Panc1 (cell line): ENCODE measurements at places on chromosomes 5 and 9.

- no peak for DNase-seq
Measured at GRCh38 chr9:16540743-16541613, 329.5 kb downstream of the BNC2 start.

GRCh38 chr5:58530942-58531490 is 39.8 kb downstream of the GAPT start:
- DNase-seq: no peak

- no peak for DNase-seq
Measured at GRCh38 chr5:148020257-148020988, 43.4 kb upstream of the SPINK5 start.

DNA sequence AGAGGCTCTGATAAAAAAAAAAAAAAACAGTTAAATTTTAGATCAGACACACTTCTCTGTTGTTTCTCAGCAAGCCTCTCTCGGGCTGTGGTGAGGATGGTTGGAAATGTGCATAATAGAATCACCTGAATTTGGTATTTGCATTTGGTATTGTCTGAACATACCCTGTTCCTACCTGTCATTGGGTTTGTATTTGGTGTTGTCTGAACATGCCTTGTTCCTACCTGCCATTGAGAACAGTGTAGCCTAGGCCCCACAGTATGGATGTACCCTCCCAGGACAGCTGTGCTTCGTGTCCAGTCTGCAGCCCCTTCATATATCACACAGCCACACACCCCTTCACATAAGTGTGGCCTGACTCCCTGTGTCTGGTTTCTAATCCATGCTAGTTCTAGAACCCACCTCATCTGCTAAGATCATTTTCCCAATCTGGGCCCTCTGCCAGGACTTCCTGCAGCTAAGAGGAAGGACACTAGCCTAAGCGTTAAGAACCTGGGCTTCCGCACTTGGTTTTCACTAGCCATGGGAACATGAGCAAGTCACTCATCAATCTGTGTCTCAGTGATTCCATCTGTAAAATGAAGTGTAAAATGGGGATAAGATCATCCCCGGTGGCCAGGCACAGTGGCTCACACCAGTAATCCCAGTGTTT is 49.2 kb downstream of the ITGA2 start:
- DNase-seq: no peak

DNA sequence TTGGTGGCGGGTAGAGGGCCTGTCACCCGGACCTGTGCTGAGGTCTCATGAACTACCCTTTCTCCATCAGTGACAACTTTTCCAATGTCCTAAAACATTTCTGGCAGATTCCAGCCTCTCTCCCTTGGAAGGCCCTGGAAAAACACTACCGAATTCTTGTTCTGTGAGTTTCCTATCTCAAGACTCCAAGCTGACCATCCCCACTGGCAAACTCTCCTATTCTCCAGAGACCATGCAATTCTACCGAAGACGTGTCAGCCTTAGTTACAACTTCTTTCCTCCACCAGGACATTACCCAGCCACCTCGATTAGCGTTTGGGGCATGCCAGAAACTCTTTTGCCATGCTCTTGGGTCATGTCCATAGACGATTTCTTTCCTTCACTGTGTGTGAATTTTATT is 26.8 kb upstream of the GABRP start:
- no peak for DNase-seq

- DNase-seq: no peak
Measured at GRCh38 chr9:106587042-106587441, 275.9 kb upstream of the ZNF462 start.

DNA sequence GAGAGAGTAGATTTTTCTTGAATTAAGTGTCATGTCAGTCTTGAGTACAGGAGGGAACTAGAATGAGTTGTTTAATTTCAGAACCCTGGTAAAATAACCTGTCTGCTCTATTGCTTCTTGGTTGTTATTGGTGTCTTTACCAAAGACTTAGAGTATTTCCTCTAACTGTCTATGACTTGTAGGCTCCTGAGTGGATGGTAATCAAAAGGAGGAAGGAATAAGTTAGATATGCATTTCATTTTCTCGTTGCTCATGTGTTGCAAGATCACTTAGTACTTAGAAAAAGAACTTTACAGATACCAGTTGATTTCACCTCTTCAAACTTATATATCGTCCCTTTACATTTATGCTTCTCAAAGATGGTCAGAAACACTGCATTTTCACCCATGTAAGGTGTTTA is 31.1 kb downstream of the UHRF2 start:
- DNase-seq: no peak

- DNase-seq: no peak
Measured at GRCh38 chr9:68625559-68625958, 79.5 kb upstream of the PIP5K1B start.

- DNase-seq: no peak
Measured at GRCh38 chr5:33612386-33612785, 171.6 kb downstream of the TARS1 start.

DNA sequence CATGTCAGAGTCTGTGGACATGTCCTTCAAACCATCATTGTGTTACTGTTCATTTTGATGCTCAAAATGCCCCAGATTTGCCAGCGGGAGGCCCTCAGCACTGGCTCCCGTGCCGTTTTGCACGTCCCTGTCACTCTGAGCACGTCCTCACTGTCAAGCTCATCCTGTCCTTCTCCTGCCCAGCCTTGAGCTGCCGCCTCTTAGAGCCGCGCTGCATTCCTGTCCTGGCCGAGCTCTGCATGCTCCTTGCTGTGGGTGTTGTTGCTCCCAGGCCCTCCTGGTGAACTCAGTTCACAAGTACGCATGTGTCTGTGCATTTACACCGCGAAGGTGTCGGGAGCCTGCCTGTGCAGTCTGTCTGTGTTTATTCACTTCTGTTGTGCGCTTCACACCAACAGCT is 62.2 kb downstream of the WNK2 start:
- DNase-seq: no peak

- no peak for DNase-seq
Measured at GRCh38 chr5:15124461-15124860, 252.9 kb upstream of the ANKH start.

DNA sequence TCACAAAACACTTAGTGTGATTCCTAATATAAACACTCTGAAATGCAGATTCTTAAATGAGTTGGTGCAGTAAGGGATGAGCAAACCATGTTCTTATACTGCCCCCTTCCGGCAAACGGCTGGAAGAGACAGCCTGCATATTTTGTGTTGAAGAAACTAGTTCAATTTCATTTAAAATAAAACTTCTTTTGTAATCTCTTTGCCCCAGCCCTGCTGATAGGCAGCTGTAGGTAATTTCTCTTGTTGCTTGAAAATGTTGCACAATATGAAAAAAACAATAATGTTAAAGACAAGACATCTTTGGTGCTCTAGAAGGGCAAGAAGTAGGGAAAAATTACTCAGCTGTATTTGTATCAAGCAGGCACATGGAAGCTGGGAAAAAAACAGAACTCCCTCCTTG is 89.7 kb upstream of the CCNG1 start:
- peak; percentile 42 for DNase-seq

DNA sequence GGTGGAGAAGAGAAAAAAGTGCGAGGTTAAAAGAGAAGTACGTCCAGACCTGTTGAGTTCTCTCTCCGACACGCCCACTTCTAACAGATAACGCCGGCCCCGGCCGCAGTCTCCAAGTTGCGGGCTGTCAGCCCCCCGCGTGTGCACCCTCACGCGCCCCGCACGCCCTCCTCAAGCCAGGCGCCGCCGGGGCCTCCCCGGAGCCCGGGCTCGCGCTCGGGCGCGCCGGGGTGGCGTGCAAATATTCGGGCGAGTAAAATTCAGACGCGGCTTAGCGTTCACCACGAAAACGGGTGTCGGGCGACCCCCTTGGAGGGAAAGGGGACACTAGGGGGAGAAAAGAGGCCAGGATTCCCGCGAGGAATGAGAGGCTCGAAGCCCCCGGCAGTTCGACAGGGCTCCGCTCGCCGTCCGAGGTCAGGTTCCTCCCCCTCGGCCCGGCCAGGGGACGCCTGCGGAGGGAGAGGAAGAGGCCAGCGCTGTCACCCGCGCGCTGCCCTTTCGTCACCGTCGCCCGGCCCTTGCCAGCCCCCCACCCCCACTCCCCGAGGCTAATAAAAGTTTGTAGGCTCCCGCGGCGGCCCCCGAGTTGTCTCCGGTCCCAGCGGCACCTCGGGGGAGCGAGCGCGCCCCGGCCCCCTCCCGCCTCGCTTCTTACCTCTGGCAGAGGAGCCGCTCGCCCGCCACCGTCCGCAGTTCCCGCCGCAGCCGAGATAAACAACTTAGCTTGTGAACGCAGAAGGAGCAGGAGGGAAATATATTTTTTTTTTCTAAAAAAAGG is 743 bp downstream of the NR3C1 start:
- DNase-seq: no peak

DNA sequence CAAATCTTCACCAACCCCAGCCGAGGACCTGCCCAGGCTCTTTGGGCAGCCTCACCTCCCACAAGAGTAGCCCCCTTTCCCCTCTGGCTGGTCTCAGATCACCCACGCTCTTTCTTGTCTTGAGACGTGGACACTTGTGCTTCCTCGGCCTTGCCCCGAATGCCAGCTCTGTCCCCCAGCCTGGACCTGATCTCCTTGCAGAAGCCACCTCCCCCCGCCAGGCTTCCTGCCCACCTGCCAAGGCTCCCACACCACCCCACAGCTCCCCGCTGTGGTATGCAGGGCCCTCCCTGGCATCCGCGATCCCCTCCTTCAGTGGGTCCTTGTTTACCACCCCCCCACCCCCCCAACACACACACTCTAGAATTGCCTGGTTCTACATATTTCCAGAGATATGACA is 133.7 kb downstream of the ROR2 start:
- DNase-seq: no peak

GRCh38 chr9:81546489-81546888 is 142.9 kb downstream of the TLE1 start:
- no peak for DNase-seq

DNA sequence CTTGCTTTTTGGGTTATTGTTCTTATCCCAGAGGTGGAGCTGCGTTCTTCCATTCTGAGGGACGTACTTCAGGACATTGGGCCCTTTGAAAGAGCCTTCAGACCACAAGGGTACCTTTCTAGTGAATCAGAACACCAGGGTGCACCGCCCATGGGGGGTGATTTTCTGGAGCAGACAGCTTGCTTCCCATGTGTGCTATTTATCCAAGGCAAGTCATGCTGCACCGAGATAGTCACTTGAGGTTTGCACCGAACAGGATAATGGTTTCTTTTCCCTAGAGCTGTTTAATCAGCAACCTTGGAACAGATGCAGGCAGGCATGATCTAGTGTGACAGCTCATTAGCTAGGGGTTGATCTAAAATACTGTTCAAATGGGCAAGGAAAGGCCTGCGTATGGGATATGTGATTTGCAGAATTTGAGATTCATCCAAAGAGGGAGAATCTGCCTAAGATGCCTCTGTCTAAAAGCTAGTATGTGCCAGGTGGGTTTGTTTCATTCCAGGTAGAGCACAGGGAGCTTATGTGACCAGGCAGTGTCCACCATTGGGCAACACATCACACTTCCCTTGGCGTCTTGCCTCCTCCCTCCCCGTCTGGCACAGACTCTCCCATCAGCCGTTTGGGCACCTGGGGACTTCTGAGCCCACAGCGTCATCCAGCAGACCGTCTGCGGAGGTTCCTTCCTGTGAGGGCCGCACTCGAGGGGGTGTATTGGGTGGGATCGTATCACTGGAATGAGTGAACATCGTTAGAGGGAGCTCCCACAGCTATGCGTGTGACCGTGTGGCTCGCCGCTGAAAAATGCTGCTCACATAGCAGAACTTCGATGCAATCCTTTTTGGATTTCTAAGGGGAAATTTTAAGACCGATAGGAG is 23.0 kb downstream of the ABL1 start:
- no peak for DNase-seq

DNA sequence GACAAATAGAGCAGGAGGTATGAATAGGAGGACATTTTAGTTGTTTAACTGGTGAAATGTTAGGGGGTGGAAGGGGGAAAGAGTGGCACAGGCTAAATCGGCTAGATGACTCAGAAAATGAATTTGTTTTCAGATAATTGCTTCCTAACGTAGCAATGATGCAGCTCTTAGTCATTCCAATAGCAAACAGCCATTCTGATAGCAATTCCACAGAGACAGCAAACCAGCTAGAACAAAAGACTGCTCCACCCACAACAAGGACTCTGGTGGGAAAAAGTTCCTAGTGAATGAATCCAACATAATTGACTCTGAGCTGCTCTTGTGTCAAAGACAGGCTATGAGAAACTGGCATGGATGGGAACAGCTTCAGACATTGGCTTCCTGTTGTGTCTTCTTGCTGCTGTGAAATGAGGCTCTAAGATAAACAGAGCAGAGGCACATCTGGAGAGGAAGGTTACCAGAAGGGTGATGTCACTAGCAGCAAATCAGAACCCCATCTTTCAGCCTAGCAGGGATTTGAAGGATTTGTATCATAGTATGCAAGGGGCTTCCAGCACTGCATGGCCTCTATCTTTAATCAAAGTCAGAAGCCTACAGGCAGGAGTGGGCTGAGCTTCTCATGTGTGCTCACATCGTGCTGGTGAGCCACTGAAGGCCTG is 28.1 kb upstream of the F2RL1 start:
- peak; percentile 98 for DNase-seq

DNA sequence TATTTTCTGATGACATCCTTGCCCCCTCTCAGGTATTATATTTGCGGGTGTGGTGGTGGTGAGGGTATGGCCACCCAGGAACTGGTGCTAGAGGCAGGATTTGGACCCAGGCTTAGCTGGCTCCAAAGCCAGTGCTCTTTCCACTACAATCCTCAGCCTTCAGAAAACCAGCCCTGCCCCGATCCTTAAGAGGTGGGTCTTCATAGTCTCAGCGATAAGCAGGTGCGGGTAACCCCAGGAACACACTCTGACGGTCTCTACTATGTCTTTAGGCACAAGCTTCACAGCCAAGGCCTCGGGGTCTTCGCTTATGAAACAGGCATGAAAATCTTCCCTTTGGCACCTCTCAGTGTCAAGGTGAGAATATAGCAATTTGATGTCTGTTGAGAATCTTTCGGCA is 169.3 kb downstream of the FGF18 start:
- no peak for DNase-seq

DNA sequence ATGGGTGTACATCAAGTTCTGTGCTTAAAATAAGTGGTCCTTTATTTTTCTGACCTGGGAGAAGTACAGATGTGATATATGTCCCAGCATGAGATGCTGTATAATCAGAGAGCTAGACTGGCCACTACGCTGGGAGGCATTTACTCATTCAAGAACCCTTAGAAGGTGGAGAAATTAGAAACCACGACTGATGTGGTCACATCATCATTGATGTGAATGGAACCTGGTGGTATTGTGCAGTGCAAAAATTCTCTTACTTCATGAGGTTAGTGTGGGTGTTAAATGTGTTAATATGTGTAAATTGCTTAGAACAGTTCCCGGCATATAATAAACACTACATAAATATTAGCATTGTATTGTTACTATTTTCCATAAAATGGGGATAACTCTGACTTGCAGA is 69.5 kb upstream of the CKMT2 start:
- DNase-seq: no peak

DNA sequence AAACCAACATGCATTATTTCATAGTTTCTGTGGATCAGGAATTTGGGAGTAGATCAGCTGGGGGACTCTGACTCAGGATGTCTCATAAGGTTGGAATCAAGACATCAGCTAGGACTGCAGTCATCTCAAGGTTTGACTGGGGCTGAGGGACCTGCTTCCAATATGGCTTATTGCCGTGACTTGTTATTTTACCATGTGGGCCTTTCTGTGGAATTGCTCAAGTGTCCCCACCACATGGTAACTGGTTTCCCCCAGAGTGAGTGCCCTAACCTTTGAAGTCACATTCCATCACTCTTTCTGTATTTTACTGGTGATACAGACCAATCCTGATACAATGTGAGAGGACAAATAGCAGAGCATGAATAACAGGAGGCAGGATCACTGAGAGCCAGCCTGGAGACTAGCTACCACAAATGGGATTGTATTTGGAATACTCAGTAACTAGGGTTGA is 70.2 kb upstream of the ELL2 start:
- DNase-seq: no peak

GRCh38 chr5:75667586-75667985 is 49.7 kb downstream of the POC5 start:
- DNase-seq: no peak
